ENCODE measurements at places on chromosomes 4 and X.

DNA sequence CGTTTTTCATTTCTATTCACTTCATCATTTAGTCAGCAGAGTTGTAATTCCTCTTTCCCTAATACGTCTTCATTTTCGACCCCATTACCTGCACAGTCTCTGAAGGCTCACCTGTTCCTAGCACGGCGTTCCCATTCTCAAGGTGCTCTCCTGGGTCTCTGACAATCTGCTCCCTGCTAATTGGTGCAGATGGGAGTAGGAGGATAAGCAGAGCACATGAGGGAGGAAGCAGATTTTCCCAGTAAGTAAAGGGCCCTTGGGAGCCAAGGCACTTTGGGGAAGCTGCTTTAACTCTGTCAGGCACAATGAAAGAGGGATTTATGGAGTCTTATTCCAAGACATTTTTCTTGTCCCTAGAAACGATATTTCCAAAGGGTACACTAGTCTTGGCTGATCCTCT lies 466.4 kb downstream of the STIM2 start:
- DNase-seq, result no peak

- DNase-seq, result no peak
Observed at GRCh38 chr4:72366601-72367000, 202.4 kb downstream of the ADAMTS3 start.

- no peak for DNase-seq
Observed at GRCh38 chr4:1745697-1746096, 24.4 kb downstream of the TACC3 start.

DNA sequence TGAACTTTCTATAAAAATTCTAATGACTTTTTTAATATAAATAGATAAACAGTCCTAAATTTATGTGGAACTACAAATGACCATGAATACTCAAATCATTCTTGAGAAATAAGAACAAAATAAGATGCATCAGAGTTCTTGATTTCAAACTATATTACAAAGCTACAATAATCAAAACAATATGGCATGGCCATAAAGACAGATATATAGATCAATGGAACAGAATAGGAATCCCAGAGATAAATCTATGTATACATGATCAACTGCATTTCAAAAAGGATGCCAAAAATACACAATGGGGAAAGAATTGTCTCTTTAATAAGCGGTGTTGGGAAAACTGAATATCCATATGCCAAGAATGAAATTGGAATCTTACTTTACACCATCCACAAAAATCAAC lies 98.4 kb upstream of the IL15 start:
- no peak for DNase-seq

DNA sequence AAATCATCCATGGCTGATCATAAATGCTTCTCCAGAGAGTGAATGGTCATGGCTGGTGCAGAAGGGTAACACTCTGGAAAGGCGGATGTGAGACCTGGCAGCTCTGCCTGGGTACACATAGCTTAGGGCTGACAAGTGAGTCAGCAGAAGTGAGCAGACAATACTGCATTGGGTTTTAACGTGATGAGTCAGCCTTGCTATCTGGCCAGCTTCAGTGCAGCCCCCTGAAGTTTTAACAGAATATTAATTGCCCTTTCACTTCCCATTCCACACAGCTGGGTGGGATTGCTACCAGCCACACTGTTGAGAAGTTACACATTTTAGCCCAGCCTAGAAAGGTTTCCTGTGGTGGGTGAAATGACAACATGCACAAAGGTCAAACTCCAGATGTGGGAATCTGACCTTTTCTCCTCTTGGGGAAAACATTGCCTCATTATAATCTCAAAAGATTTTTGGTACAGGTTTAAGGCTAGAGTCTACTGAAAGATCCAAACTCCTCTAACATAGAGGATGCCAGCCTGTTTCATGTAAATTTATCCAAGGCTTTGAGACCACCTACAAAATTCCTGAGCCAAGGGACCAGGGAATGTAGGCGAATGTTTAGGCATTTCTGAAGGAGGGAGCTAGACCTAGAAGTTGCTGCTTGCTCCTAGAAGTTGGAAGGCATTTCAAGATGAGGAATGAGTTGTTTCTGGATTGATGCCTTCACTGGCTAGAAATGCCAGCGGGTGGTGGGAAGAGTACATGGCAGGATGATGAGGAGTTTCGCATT lies 230.3 kb upstream of the PGRMC2 start:
- DNase-seq, result peak; percentile 74

- DNase-seq, result no peak
Observed at GRCh38 chr4:186643501-186644310, 80.0 kb downstream of the FAT1 start.

- DNase-seq, result no peak
Observed at GRCh38 chrX:148363471-148364235, 136.8 kb upstream of the AFF2 start.

DNA sequence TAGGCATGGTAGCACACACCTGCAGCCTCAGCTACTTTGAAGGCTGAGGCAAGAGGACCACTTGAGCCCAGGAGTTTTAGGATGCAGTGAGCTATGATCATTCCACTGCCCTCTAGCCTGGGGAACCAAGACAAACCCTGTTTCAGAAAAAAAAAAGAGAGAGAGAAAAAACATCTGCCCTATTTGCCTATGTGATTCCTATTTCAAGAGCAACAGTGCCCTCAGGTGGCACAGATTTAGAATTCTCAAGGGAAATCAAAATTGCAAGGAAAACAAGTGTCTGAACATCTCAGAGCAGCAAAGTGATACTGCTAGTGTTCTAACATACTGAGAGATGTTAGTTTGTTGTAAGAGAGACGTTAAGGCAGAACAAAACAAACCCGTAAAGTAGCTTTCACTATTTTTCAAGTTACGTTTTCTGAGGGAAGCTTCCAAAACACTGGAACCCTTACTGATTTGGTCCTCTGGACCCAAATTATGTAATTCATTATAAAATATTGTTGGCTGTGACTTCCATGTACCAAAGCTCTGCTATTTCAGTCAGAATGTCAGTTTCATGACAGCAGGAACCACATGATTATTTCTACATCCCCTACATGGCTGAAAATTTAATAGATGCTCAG lies 7.9 kb downstream of the BDH2 start:
- peak; percentile 75 for DNase-seq

DNA sequence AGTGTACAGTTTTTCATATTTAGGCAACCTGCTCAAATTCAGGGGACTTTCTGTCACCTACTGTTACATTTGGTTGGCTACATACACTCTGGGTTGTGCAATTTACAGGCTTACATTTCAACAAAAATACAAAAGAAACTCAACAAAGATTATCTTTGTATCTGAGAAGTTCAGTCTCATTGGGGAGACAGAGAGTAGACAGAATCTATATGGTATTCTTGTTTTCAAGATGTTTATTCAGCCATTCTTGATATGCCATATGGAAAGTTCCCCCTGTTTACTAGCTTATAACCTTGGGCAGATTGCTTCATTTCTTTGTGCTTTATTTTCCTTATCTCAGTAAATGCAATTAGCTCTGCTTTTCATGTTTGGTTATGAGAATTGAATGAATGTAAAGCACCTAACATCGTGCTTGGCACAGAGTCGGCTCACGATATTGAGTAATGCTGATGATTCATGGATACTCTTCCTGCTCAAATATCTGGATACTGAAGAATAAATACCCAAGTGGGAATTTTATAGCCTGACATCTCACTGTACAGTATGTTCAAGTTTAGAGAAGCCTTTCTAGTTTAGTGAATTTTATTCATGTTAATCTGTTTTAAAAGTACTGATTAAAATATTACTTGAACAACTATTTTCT lies 96.5 kb upstream of the PACRGL start:
- no peak for DNase-seq

DNA sequence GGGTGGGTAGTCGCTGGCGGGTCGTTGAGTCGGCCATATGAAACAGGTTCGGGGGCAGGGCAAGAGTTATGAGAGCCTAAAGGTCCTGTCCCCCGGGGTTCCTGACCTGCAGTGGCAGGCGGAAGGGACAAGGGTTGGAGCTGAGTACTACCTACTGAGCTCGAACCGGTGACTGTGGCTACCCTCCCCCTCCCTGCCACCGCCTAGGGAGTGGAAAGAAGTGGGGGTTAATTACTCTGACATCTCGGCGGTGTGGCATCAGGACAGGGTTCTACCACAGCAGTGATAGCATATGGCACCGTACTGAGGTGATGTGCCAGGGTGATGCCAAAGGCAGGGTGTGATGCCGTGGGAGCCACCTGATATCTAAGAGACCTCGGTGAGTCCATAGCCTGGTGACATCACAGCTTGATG lies 307 bp downstream of the ATG4A start:
- no peak for DNase-seq

DNA sequence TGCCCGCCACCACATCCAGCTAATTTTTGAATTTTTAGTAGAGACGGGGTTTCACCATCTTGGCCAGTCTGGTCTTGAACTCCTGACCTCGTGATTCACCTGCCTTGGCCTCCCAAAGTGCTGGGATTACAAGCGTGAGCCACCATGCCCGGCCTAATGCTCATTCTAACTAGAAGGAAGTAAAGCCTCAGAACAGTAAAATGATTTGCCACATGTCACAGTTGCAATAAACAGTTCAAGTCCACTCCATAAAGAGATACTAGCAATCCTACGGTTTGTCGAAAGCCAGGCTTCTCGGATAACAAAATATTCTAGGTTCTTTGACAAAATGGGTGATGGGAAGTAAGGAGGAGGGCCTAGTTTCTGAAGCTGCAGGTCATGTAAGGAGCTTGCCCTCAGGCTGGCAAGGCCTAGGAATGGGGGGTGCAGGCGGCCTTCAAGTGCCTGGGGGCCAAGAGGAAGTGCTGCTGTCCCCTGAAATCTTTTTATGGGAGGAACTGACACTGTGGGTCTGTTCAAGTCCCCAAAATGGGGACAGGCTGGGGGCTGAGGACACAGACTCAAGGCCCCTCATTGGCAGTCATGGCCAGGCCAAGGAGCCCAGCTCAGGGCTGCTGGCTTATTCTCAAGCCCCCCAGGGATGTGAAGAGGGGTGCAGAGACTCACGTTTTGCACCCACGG lies 31.8 kb upstream of the ACSL1 start:
- no peak for DNase-seq

DNA sequence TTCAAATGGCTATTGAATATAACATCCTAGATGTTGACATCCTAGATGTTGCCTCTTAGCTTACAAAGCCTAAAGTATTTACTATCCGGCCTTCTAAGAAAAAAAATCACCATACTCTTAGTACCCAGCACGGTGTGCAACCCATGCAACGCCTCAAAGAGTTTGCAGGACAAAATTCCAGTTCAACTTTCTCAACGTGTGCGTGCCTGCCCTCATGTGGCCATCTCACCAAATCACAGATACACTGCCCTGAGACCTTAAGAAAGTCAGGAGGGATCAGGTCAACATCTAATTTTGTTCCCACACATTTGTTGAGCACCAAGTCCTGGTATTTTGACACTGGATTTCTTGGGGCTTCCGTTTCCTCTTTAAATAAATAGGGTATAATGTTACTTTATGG lies 68.3 kb downstream of the CRMP1 start:
- peak; percentile 41 for DNase-seq

- no peak for DNase-seq
Observed at GRCh38 chrX:115324194-115324593, 34.7 kb downstream of the LUZP4 start.

DNA sequence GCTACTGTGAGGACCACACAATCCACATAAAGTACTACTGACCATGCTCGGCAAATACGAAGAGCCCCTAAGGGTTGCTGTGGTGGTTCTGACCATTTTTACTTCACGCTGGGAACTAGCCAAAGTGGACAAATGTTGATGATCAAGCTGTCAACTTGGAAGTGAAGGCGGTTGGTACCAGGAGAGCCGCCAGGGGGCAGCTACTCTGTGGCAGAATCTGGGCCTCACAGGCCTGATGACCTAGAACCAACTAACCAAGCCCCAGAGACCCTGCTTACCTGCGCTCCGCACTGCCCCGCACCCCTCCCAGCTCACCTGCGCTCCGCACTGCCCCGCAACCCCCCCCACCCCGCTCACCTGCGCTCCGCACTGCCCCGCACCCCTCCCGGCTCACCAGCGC lies 5.6 kb downstream of the GAK start:
- no peak for DNase-seq

GRCh38 chr4:24896056-24896455 lies 16.8 kb downstream of the CCDC149 start:
- no peak for DNase-seq

GRCh38 chrX:46707274-46707965 lies 51.5 kb downstream of the SLC9A7 start:
- no peak for DNase-seq

- no peak for DNase-seq
Observed at GRCh38 chr4:38449506-38450174, 214.4 kb upstream of the KLF3 start.

GRCh38 chr4:68997040-68997439 lies 45.4 kb upstream of the UGT2A3 start:
- no peak for DNase-seq

GRCh38 chrX:45154462-45154861 lies 46.2 kb downstream of the DIPK2B start:
- DNase-seq, result no peak

DNA sequence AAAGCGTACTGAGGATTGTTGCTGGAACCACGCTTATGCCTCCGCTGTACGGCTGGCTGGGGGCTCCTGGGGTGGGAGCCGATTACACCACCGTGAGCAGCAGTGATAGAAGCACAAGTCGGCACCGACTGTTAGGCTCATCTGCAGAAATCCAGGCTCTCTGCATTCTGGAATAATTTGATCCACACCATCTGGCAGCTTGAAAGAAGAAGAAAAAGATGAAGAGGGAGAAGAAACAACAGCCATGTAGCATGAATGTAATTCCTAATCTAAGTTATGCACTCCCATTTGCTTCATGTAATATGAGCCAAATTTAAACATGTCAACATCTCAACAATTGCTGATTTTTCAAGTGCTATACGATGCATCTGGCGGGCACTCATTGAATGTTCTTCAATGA lies 84.6 kb upstream of the DHX15 start:
- no peak for DNase-seq

GRCh38 chr4:55407119-55407518 lies 11.4 kb downstream of the TMEM165 start:
- DNase-seq, result no peak

- DNase-seq, result no peak
Observed at GRCh38 chr4:56626963-56627362, 54.1 kb downstream of the HOPX start.
